ENCODE measurements at places on chromosomes 3 and 15.

DNA sequence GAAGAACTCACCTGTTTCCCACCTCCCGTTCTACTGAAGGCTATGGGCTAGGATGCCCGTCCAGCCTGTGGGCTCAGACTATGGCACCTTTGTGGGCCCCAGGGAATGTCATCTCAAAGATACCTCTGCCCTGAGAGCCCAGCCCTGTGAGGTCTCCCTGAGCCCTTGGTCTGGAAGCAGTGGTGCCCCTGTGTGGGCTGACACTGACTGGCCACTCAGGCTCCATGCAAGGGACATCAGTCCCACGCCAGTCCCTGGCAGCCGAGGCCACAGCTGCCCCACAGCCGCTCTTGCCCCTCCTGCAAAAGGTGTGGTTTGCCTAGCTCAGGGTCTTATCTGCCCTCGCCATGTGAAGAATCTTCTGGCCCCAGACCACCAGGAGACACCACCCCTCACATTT, 106.9 kb downstream of the KLF13 start:
- DNase-seq = no peak

- no peak for DNase-seq
These were observed 59.2 kb upstream of the APEH start for GRCh38 chr3:49614936-49615335.

DNA sequence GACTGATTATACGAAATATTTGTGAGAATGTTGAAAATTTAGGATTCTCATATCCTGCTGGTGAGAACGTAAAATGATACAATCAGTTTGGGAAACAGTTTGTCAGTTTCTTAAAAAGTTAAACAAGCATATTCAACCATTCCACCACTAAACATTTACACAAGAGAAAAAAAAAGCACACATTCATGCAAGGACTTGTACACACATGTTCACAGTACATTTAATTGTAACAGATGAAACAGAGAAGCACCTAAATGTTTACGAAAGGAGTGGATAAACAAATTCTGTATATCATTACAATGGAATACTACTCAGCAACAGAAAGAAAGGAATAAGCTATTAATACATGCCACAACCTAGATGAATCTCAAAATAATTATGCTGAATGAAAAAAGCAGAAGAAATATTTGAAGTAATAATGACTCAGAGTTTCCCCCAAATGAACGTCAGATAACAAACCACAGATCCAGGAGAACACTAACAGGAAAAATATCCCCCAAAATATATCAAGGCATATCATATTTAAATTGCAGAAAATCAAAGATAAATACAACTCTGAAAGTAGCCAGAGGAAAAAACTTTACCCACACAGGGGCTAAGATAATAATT, 14.3 kb downstream of the ANKRD28 start:
- no peak for DNase-seq

- DNase-seq = no peak
These were observed 332.2 kb downstream of the LPP start for GRCh38 chr3:188486126-188486525.

- DNase-seq = no peak
These were observed 97.6 kb upstream of the VGLL3 start for GRCh38 chr3:87088430-87088992.

DNA sequence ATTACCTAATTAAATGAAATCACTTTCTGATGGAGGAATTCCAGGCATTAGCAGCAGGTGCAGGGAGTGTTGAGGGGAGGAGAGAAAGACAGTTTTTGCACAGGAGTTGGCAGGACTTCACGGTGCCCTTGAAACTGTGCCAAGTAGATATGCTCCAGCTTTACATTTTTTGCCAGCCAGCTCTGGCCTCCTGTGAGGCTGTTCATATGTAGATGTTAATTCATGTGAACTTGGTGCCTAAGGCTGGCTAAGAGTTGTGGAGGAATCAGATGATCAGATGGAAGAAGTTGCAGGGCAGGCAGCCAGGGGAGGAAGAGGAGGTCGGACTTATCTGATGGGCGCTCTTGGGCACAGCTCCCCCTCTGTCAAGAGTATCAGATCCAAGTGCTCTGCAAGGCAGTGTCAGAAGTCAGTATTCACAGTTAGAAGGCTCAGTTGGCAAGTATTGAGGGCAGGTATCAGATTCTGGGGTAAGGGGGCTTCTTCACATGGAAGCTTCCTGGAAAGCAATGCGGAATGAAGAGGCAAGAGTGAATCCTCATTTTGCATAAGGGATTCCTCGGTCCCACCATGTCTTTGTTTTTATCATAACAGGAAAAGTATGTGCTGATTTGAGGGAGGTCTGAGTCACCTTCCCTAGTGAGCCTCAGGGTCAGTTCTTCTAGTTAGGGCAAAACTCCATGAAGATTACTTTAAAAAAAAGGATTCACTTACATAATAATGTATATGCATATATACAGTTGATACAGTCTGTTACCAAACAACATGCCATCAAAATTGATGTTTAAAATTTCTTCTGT, 172.6 kb upstream of the UMPS start:
- no peak for DNase-seq

DNA sequence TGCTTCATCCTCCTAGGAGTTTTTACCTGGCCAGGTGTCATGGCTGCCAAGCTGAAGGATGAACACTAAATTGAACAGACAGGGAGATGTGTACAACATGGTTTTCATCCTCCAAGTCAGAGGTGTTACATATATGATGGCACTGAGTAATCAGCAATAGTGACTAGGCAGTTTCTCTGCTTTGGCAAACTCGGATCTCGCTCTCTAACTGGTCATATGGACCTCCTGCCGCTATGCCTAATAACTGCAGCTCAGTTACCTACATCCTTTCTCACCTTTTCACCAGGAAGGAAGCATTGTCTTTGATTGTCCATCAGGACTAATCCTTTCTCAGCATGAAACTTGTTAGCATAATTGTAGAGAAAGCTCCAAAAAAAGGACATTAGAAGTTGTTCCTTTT, 175.9 kb upstream of the PLSCR5 start:
- DNase-seq = no peak

GRCh38 chr15:82890338-82890994, 62.1 kb downstream of the HOMER2 start:
- DNase-seq = no peak

- DNase-seq = no peak
These were observed 2.7 kb downstream of the PXYLP1 start for GRCh38 chr3:141234283-141234682.

DNA sequence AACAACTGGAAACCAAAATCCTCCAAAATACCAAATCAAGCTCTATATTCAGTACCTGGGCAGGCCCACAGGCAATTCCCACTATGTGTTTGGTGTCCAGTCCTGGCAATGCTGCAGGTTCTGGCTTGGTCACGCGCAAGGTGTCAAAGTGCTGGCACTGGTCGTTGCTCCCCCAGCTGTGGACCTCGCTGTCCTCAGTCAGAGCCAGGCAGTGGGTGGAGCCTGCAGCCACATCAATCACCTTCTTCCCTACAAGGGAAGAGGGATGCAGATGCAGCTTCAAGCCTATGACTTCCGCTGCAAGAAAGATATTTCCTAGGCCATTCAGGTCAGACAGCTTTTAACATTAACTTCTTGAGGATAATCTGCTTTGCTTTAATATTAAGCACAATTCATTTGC, 61.3 kb downstream of the HERC2 start:
- DNase-seq = no peak

DNA sequence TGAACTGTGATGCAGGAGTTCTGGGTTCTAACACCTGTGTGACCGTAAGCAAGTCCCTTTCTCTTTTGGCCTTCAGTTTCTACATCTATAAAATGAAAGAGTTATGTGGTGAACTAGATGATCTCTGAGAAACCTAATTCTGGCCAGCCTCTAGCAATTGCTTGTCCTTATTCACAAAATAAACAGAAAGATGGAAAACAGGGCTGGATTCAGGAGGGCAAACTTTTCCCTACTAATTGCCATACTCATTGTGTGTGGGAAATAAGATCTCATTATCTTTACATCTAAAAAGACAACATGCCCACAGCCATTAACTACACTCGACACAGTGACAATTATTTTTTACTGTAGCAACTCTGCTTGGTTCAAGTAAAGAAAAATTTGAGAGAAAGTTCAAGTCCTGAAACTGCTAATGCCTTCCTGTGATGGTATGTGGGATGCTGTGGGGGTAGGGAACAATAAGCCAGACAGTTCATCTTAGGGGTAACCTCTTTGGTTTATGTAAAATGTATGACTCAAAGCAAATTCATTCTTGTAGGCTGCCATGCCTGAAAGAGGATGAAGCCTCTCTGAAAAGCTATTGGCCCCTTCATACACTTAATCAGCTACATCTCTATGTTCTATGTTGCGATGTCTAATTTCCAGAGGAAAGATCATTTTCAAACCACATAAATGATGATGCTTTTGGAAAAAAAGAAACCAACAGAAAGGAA, 177.6 kb upstream of the BCL6 start:
- DNase-seq = no peak

- no peak for DNase-seq
These were observed 40.1 kb downstream of the FAN1 start for GRCh38 chr15:30943654-30944335.

GRCh38 chr3:181919375-181919774, 207.7 kb downstream of the SOX2 start:
- no peak for DNase-seq

- no peak for DNase-seq
These were observed 85.1 kb downstream of the EFL1 start for GRCh38 chr15:82177291-82178010.

GRCh38 chr3:33758281-33758680, 40.1 kb upstream of the PDCD6IP start:
- no peak for DNase-seq

DNA sequence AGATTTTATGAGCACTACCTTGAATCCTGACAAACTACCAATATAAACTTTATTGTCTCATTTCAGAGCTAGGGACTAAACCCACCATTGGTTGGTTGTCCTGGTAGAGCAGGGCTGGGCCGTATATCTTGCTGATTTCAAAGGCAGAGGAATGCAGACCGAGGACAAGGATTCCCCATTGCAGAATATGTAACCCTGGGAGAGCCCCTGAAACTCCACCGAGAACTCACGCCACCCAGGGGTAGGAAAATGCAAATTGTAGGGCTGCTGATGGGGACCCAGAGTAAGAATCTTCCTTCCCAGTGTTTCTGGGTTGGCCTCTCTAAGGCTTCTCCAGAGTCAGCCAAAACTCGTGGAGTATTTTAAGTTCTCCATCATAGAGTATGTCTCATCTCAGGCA, 235.3 kb downstream of the ABHD5 start:
- no peak for DNase-seq

DNA sequence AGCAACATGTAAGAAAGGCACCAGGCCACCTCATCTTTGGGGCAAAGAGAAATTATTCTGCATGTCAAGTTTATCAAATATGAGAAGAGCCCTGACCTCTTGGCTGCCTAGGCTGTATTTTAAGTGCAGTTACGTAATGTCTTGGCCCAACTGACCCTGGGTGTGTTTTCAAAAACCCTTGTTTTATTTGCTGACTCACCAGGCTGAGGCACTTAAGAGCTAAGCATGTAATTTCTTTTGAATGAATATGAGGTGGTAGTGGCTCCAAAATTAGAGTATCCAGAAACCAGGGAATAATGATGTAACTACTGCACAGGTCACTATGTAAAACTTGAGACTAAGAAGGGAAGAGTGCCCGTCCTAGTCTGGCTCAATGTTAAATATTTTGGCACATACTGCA, 24.3 kb downstream of the PGPEP1L start:
- no peak for DNase-seq

DNA sequence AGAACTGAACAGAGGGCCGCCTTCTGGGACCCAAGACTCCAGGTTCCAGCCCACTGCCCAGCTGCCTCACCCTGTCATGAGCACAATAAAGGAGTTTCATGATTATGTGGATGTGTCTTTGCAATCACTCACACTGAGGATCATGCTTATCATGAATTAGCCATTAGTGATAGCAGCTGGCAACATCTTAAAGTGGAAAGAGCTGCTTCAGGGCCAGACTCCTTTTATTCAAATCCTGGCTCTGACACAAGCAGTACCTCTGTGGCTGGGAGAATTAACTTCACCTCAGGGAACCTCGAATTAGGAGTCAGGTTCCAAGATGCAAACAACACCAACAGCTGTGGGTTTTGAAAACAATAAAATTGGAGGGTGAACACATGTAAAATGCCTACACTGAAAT, 6.6 kb upstream of the SCAP start:
- no peak for DNase-seq

GRCh38 chr3:30438126-30438525, 168.3 kb upstream of the TGFBR2 start:
- no peak for DNase-seq

GRCh38 chr3:67031986-67032385, 33.9 kb downstream of the KBTBD8 start:
- DNase-seq = no peak

GRCh38 chr3:106197532-106198194, 328.9 kb upstream of the CBLB start:
- DNase-seq = no peak

GRCh38 chr3:10835406-10835805, 19.4 kb downstream of the SLC6A11 start:
- no peak for DNase-seq
